Peyer's patch (tissue), 4 donors: ENCODE measurements at places on chromosomes 6 and 20. TPM values are rescaled to one million over a fixed set of nuclear protein-coding genes. Genes with fewer than 3 reads are reported as not detected.

DNA sequence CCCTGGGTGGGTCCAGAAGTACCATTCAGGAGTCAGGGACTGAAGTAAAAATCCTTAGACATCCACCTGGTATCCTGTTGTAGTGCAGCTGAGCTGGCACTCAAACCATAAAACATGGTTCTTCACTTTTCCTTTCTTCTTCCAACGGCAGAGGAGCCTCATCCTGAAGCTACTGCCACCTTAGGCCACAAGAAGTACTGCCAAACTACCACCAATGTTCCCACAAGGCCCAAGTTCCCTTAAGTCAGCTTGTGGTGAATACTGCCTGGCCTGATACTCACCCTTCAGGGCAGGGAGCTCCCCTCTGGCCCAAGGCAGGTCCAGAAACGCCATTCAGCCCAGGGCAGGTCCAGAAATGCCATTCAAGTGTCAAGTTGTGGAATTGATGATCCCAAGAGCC, 1053.4 kb upstream of the CITED2 start:
- no peak for DNase-seq

DNA sequence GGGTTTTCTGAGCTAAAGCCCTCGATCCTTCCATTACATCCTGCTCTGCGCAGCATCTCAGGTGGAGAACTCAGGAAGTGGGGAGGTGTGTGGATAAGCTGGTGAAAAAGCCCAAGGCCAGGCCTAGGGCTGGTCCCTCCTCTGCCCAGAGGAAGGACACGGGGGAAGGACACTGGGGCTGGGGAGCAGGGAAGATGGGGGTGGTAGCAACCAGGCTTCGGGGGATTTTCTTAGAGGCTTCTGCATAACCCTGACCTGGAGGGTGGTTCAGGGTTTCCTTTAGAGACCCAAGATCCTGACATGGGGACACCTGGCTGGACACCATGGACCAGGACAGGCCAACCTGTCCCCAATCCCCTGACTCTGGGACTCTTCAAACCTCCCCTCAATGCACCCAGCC, 37.9 kb downstream of the SUN5 start:
- no peak for DNase-seq

- no peak for DNase-seq
These were observed 32.3 kb downstream of the NCR2 start for GRCh38 chr6:41367700-41368099.

- DNase-seq = no peak
These were observed 215.2 kb downstream of the GRIK2 start for GRCh38 chr6:101608703-101609102.

DNA sequence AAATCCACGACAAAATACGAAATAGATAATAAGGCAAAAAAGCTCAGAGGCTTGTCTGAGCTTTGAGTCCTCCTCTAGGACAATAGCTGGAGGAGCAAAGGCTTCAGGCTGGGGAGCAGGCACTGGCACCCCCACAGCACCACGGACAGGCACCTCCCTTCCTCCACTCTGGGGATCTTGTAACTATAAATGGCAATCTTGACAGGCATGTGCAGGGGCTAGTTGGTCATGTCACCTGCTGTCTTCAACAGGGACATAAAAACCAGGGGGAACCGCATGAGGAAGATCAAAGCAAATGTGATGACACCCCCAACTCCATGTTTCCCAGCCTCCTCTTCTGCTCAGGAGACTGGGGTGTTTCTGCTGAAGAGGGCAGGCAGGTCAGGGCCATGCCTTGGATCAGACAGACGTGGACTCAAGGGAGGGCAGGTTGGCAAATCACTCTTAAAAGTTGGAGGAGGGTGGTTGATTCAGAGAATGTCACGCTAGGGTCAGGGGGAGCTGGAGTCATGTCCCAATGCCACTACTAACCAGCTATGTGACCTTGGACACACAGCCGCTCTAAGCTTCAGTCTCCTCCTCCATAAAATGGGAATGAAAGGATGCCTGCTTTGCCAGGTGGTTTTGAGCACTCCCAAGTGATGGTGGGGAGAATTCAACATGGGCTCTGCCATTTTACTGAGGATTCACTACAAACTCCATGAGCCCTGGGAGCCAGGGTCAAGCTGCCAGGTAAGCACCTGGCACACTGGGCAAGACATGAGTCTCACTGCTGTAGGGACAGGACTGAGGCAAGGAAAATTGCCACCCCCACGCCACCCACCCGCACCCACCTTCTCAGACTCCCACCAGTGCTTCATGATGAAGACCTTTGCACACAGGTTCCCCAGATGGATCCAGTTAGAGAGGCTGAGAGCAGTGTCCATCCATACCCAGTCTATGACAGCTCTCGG, 48.0 kb downstream of the NPEPL1 start:
- no peak for DNase-seq

DNA sequence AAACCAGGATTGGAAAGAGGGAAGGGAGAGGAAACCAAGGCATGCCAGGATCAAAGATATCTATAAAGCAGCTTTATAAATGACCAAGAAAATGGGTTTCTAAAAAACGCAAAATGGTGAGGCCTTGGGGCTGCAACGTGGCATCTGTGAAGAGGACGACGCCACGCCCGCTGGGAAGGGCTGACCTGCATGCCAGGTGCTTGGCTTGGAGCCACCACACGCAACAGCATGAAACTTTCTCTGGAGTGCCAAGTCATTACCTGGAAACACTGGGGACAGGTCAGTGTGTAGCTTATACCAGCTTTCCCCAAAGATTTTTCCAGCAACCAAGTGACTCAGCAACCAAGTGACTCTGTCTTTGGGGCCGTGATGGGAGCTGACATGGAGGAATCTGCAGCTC, 82.5 kb downstream of the POPDC3 start:
- peak; percentile 72 for DNase-seq

GRCh38 chr20:63848003-63848911, 13.0 kb upstream of the ABHD16B start:
- DNase-seq = no peak

- no peak for DNase-seq
These were observed 125.1 kb downstream of the MRPL14 start for GRCh38 chr6:44002067-44002592.

- DNase-seq = peak; percentile 71
These were observed 809 bp upstream of the NOL7 start for GRCh38 chr6:13614126-13614925.

GRCh38 chr6:167547751-167548150, 222.9 kb downstream of the TTLL2 start:
- DNase-seq = no peak

DNA sequence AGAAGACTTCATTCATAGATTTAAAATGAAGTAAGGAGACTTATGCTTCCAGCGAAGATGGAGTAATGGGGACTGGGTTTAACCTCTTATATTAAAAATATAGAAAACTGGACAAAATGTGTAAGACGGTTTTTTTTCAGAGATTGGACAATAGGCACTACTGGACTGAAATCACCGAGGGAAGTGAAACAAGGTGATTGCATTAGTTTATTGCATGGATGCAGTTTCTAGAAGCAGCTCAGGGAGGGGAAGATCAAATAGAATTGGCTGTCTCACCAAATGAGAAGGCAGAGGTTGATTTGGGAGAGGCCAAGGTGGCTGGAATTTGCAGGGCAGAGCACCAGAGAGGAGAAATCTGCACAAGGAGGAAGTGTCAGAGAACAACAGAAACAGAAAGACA, 162.6 kb downstream of the DNAH8 start:
- no peak for DNase-seq

GRCh38 chr6:44202972-44203750, 13.6 kb upstream of the MYMX start:
- no peak for DNase-seq

GRCh38 chr6:168105813-168106632, 27.0 kb upstream of the FRMD1 start:
- peak; percentile 38 for DNase-seq

- no peak for DNase-seq
These were observed 141.9 kb upstream of the GJE1 start for GRCh38 chr6:141990840-141991239.

GRCh38 chr6:28251661-28252008, 434 bp downstream of the ZKSCAN4 start:
- DNase-seq = no peak

DNA sequence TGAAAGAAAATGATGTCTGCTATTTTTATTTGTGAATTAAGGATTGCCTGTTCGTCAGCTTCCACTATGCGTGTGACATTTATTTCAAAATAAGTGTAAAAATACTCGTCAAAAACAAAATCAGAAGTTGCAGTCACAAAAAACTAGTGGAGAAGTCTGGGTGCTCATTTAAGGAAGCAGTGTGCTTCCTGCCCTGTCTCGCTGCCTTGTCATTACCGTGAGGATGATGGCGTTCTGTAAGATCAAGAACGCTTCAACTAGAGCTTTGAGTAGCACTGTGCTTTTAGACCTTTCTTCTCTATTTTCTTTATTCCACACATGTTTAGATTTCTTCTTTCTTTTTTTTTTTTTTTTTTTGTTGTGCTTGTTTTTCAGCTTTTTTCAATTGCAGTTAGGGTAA, 186.9 kb downstream of the TBC1D7 start:
- no peak for DNase-seq

DNA sequence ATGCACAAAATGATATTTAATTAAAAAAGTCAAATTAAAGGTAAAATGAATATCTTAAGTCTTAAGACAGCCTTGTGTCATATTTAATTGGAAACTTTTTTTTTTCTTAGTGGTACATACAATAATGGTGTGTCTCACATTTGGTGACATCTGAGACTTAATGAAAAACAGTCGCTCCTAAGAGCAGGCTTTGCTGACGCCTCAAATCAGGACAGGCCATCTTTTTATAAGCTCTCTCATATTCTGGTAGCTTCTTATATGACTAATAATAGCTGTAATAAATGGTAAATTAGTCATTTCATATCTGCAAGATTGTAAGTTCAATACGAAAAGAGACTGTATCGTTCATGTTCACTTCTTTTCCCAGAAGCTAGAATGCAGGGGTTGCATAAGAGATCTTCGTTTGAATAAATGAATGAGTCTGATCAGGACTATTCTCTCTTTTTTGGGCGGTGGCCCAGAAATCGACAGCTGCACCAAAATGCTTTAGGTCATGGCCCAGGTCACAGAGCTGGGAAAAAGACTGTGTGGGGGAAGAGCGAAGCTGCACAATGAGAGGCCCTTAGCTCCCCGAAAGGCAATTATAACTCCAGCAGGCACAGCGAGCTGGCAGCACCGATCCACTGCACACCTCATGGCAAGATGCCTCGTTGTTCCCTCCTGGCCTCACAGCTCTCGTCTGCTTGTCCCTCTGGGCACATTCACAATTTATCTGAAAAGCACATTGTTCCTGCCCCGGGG, 69.4 kb downstream of the NRN1 start:
- no peak for DNase-seq

DNA sequence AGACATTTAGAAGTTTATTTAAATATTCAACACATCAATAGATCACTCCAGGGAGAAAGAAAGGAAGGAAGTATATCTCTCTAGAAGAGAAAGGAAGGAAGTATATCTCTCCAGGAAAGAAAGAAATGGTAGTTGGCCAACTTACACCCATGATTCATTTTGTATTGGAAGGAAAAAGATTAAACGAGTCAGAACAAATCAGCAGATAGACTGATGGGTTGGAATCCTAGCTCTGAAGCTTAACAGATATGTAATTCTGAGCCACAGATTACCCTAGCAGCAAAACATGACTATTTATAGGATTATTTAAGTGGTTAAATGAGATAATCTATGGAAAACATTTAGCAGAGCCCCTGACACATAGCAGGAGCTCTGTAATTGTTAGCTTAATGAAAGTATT, 27.1 kb downstream of the COL12A1 start:
- DNase-seq = no peak

GRCh38 chr20:58293453-58293852, 16.1 kb upstream of the RAB22A start:
- DNase-seq = no peak

- DNase-seq = peak; percentile 21
These were observed 201.0 kb downstream of the SYNDIG1 start for GRCh38 chr20:24670341-24670872.

PRR18 gene
- not detected for total RNA-seq

IPCEF1 gene
- 19.8 TPM for total RNA-seq

ENPP4 gene
- total RNA-seq = 10.7 TPM

THBS2 gene
- 5.4 TPM for total RNA-seq

MCHR2 gene
- not detected for total RNA-seq

CYP39A1 gene
- total RNA-seq = 3.5 TPM

ANGPT4 gene
- not detected for total RNA-seq

PI16 gene
- total RNA-seq = 1.5 TPM

DUSP15 gene
- total RNA-seq = 2.3 TPM

CCDC170 gene
- 1.5 TPM for total RNA-seq
